Nephron progenitor cell (in vitro differentiated cells): ENCODE measurements at places on chromosomes 16 and 17.

DNA sequence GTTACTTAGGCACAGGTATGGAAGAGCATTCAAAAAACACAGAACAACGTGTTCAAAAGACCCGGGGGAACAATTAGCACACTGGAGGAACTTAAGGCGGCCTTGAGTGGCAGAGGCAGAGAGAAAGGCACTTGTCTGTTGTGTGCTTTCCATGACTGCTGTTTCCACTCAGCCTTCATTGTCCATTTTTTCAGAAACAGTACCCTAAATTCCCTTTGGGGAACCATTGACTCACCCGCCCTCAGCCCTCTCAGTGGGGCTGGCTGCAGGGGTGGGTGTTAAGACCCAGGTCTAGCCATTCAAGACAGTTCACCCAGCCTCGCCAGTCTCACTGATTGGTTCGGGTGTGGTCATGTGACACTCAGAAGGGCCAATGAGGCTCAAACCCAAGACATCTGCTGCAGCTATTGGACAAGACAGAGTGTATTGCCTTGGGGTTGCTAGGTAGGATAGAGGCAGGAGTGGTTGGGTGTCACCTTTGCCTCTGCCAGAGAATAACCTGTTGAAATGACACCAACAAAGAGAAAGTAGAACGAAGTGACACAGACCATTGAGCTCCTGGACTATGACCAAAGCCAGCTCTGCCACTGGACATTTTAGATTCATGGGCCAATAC lies 19.6 kb upstream of the CEP20 start:
- DNase-seq, result no peak

DNA sequence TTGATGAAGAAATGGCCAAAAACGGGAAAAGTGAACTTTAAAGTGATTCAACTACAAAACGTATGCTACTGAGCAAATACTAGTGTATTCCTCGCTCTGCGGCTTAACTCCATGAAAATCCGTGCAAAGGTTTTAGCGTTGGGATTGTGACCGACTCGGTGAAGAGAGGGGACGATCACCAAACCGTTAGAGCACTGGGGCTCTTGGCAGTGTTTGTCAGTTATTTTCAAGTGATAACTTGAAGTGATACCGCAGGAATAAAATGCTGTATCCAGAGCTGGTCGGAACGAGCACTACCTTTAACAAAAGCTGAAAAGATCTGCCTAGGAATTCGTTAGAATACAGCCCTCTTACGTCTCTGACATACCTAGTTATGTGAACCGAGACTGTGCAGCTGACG lies 773 bp upstream of the PPM1D start:
- peak; percentile 6 for DNase-seq

DNA sequence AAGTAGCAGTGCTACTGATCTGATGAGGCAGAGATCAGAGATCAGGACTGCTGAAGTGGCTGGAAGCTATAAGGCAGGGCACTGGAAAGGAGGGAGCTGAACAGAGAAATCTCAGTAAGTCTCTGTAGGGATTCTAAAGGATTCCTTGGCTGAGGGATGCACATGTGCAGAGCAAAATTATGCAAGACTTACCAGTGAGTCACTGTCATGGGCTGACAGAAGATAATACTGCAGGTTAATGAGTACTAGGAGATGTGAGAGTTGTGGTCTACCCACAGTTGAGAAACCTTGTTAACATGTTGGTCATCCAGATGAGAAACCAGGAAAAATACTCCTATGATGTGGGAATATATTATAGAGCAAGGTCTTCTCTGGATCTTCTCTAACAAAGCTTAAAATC lies 378.1 kb downstream of the HAPSTR1 start:
- no peak for DNase-seq

- DNase-seq, result no peak
Measured at GRCh38 chr16:72910875-72911274, 137.1 kb downstream of the ZFHX3 start.

- DNase-seq, result no peak
Measured at GRCh38 chr17:38701504-38702165, 3.4 kb upstream of the MLLT6 start.

DNA sequence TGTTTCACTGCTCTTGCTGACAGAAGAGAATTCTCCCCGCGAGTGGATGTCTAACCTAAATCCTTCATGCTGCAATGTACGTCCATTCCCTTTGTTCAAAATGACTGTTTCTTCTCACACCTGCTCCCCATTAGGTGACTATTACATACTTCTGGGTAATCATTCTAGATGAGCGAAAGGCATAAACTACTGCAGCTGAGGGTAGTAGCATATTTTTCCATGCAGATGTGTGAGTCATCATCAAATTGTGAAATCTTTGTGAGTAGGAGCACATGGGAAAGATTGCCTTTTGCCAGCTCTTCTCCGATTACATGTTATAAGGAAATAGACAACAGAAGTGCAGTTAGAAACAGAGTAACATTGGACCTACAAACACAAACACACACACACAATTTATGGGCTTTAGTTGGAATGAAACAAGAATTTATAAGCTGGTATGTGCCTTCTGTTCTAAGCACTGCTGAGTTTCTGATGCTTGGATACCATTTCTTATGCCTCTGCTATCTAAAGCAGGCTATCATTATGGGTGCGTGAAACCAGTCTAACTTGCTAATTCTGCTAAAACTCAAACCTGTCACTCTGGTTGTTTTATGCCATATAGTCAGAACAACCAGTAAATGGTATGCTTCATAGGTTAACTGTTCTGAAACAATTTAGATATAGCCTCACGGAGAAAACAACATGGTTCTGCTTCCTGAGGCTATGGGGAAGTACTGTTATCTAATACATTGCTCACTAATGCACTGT lies 346.9 kb upstream of the PSMD7 start:
- DNase-seq, result no peak

- DNase-seq, result no peak
Measured at GRCh38 chr16:64823481-64824075, 298.3 kb downstream of the CDH11 start.

GRCh38 chr17:76690596-76691280 lies 20.0 kb downstream of the MXRA7 start:
- no peak for DNase-seq

DNA sequence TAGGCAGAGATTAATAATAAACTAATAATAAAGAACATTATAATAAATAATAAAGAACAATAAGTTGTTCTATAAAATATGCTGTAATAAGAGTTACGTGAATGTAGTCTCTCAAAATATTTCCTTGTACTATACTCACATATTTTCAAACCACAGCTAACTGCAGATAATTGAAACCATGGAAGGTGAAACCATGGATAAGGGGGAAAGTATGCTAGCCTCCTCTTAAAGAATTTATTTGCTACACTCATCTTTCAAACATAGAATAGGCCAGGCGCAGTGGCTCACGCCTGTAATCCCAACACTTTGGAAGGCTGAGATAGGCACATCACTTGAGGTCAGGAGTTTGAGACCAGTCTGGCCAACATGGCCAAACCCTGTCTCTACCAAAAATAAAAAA lies 18.5 kb downstream of the CYTH1 start:
- no peak for DNase-seq

GRCh38 chr17:72370819-72371218 lies 250.0 kb downstream of the SOX9 start:
- no peak for DNase-seq

- DNase-seq, result no peak
Measured at GRCh38 chr17:8375738-8376259, 705 bp downstream of the KRABD2 start.

DNA sequence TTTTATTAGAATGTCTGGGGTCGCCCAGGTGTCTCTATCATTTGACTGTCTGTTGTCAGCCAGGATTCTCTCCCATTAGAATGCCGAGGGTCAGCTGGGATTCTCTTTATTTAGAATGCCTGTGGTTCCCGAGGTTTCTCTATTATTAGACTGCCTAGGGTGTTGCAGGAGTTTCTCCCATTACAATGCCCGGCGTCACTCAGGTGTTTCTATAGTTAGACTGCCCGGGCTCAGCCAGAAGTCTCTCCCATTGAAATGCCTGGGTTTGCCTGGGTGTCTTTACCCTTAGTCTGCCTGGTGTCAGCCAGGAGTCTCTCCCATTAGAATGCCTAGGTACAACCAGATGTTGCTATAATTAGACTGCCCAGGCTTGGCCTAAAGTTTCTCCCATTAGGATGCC lies 2252.0 kb downstream of the TP53TG3F start:
- no peak for DNase-seq

DNA sequence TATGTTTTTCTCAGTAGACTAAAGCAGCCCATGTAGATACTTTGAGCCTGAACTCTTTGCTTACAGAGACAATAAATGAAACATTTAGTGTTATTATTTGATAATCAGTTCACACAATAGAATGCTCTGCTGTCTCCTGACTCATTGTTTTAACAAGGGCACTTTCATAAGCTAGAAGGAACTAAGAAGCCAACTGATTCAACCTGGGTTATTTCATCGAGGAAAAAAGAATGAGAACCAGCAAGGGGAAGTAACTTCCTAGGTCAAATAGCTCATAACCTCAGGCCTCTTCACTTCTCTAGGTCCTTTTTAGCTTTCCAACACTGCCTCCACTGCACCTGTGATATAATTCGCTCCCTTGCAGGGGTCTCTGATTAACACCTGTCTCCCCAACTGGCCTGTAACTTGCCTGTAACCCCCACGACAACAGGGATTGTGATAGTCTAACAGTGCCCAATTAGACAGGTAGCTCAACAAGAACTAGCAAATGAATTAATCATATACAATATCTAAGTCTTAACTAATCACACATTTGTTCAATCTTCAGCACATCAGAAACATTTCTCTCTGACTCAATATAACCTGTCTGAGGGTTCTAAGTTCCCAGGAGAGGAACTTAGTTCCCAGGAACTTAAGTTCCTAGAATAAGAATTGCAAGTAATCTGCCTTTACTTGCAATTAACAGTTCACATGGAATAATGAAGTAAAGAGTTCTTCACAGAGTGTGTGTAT lies 34.8 kb downstream of the RFFL start:
- DNase-seq, result no peak

GRCh38 chr16:6297666-6298410 lies 1034.8 kb upstream of the RBFOX1 start:
- DNase-seq, result no peak

GRCh38 chr17:73028299-73028755 lies 64.2 kb downstream of the SLC39A11 start:
- DNase-seq, result no peak
